HCT116 (cell line): ENCODE measurements at places on chromosomes 12 and 14. TPM values are rescaled to one million over a fixed set of nuclear protein-coding genes. Genes with fewer than 3 reads are reported as not detected.

Gene SLC15A5
- total RNA-seq, result not detected

Gene RGS6
- 4.7 TPM for total RNA-seq

Gene ACSM4
- not detected for total RNA-seq

- no peaks in the 10 kb centered on the region for H3K27me3 ChIP-seq
- no peak overlapping the region for H3K4me3 ChIP-seq
- H3K27ac ChIP-seq, result no peak overlapping the region
Measured at GRCh38 chr12:82593901-82594396, 92.8 kb upstream of the TMTC2 start.

- H3K4me1 ChIP-seq, result peaks cover 8% of the 10 kb centered on the region
- no peak overlapping the region for H3K27ac ChIP-seq
- H3K27me3 ChIP-seq, result no peaks in the 10 kb centered on the region
- H3K36me3 ChIP-seq, result peaks cover 2% of the 10 kb centered on the region; the same call in 1 of the 2 replicates
- no peak for DNase-seq
- H3K4me3 ChIP-seq, result no peak overlapping the region
Measured at GRCh38 chr12:54475537-54475936, 2.1 kb upstream of the GTSF1 start.

- H3K4me3 ChIP-seq, result no peak overlapping the region
- peaks cover 8% of the 10 kb centered on the region for H3K4me1 ChIP-seq
- no peak overlapping the region for H3K27ac ChIP-seq
- DNase-seq, result no peak
- no peaks in the 10 kb centered on the region for H3K36me3 ChIP-seq
Measured at GRCh38 chr12:113788020-113788856, 177.9 kb downstream of the RBM19 start.

DNA sequence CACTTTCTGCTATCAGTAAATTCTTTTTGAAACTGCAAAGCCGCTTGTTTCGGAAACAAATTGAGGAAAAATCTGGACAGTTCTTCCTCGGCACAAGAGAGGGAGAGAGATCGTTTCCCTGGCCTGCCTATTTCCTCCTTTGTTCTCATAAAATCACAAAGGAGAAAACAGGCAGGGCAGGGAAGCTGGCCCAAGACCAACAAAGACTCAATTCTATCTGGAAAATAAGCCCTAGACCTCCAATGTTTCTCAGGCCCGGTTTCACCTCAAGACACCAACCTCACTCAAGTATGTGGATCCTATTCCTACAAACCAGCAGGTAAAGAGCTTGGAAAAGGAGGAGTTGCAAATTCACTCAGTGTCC, 19.5 kb downstream of the DICER1 start:
- H3K36me3 ChIP-seq, result peaks cover 2% of the 10 kb centered on the region; the same call in 1 of the 2 replicates
- DNase-seq, result no peak
- H3K4me1 ChIP-seq, result no peaks in the 10 kb centered on the region
- H3K27me3 ChIP-seq, result no peaks in the 10 kb centered on the region
- no peak overlapping the region for H3K4me3 ChIP-seq
- no peak overlapping the region for H3K27ac ChIP-seq

DNA sequence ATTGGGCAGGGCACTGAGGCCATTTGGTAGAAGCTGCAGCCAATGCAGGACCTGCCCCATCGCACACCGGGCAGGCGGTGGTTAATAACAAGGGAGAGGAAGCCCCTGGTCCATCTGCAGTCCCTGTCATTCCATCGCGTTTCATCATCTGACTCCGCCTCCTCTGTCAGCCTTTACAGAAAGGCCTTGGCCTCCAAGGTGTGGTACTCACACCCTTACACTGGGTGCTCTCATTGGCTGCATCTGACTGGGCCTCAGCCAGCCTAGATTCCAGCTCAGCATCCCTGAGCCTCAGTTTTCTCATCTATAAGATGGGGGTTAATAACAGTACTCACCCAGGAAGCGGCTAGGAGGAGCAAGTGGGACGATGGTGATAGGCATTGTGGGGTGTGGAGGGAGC, 14.7 kb upstream of the HHIPL1 start:
- peak; percentile 10 for DNase-seq
- no peak overlapping the region for H3K4me3 ChIP-seq
- no peak overlapping the region for H3K27ac ChIP-seq
- H3K4me1 ChIP-seq, result peaks cover 15% of the 10 kb centered on the region
- H3K27me3 ChIP-seq, result no peaks in the 10 kb centered on the region
- no peaks in the 10 kb centered on the region for H3K36me3 ChIP-seq

DNA sequence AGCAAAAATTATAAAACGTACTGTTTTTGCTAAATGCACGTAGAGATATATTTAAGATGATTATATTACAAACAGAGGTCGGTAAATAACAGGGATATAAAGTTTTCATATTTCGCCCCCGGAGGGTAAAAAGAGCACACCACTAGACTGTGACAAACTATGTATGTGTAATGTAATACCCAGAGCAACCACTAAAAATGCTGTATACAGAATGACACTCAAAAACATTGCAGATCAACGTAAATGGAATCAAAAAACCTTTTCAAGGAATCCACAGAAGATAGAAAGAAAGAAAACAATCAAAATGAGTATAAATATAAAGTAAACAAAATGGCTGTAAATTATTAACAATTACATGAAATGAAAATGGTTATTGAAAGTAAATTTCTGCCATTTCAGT, 37.6 kb upstream of the PRB4 start:
- H3K4me3 ChIP-seq, result no peak overlapping the region
- no peaks in the 10 kb centered on the region for H3K4me1 ChIP-seq
- H3K36me3 ChIP-seq, result no peaks in the 10 kb centered on the region

- H3K4me3 ChIP-seq, result no peak overlapping the region
- H3K36me3 ChIP-seq, result no peaks in the 10 kb centered on the region
- H3K27me3 ChIP-seq, result no peaks in the 10 kb centered on the region
- peak; percentile 77 for DNase-seq
- H3K27ac ChIP-seq, result no peak overlapping the region
Measured at GRCh38 chr12:27821259-27821973, 41.4 kb upstream of the MANSC4 start.

GRCh38 chr14:50006141-50006540, 110.2 kb downstream of the VCPKMT start:
- H3K4me3 ChIP-seq, result no peak overlapping the region
- peaks cover 69% of the 10 kb centered on the region for H3K4me1 ChIP-seq
- H3K36me3 ChIP-seq, result no peaks in the 10 kb centered on the region
- no peak overlapping the region for H3K27ac ChIP-seq

DNA sequence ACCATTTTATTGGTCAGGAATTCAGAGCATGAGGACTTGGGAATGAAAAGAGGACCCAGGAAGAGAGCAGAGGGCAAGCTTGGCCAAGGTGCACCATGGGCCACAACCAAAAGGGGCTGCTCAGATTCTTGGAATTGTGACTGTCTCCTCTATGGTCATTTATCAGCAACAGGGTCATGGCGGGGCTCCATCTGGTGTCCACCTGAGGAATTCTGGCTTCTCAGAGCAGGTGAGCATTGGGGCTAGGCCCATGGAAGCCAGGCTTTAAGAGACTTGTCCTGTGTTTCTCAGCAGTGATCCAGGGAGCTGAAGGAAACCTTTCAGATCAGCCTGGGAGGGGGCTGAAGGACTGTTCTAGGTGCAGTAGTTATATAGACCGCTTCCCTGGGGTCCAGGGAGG, 2.6 kb upstream of the RIN3 start:
- DNase-seq, result peak; percentile 51
- H3K4me1 ChIP-seq, result peaks cover 42% of the 10 kb centered on the region
- no peaks in the 10 kb centered on the region for H3K27me3 ChIP-seq

GRCh38 chr12:132279184-132279889, 50.1 kb downstream of the GALNT9 start:
- no peak overlapping the region; the same call in 1 of the 2 replicates for H3K27ac ChIP-seq
- H3K4me1 ChIP-seq, result peaks cover 23% of the 10 kb centered on the region
- H3K36me3 ChIP-seq, result no peaks in the 10 kb centered on the region
- H3K4me3 ChIP-seq, result no peak overlapping the region

GRCh38 chr12:67535971-67536370, 112.6 kb upstream of the DYRK2 start:
- no peaks in the 10 kb centered on the region for H3K36me3 ChIP-seq
- H3K4me3 ChIP-seq, result no peak overlapping the region
- H3K27me3 ChIP-seq, result no peaks in the 10 kb centered on the region
- no peaks in the 10 kb centered on the region for H3K4me1 ChIP-seq

GRCh38 chr12:98453070-98453469, 62.3 kb upstream of the TMPO start:
- H3K27ac ChIP-seq, result no peak overlapping the region
- no peaks in the 10 kb centered on the region for H3K27me3 ChIP-seq
- DNase-seq, result no peak
- no peaks in the 10 kb centered on the region for H3K36me3 ChIP-seq
- H3K4me1 ChIP-seq, result no peaks in the 10 kb centered on the region

DNA sequence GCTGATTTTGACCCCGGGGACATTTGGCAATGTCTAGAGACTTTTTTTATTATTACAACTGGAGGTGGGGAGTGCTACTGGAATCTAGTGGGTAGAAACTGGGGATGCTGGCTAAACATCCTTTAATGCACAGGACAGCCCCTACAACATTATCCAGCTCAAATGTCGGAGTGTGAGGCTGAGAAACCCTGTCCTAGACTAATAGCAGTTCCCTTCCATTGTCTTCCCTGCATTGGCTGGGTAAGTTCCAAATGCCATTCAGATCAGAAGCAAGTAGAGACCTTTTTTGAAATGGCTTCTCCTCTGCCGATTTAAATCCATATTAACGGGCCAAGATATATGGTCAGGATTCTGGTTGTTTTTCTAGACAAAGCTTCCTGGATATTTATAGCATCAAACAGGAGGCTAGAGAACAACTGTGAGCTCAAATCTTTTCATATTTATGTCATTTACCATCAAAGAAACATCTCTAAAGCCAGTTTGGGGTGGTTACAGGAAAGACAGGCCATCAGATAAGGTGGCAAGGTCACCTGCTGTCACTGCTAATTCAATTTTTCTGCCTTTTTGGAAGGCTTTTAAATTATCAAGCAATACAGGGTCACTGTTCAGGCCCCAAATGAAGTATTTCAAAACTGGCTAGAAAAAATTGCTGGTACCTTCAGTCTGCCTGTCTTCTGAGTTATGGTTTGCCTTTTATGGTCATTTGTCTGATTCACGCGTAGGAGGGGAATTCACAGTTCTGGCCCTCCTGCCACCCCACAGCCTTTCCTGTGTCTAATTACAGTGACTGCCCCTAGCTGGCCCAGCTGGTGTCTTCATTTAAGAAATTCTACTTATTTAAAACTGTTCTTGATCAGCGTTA, 20.1 kb upstream of the AKAP5 start:
- no peak overlapping the region for H3K4me3 ChIP-seq
- peaks cover 4% of the 10 kb centered on the region; the same call in 1 of the 2 replicates for H3K4me1 ChIP-seq
- no peak for DNase-seq
- H3K27me3 ChIP-seq, result no peaks in the 10 kb centered on the region

- DNase-seq, result no peak
- H3K4me3 ChIP-seq, result no peak overlapping the region
- H3K36me3 ChIP-seq, result no peaks in the 10 kb centered on the region
- H3K4me1 ChIP-seq, result peaks cover 27% of the 10 kb centered on the region
- H3K27me3 ChIP-seq, result no peaks in the 10 kb centered on the region
- no peak overlapping the region for H3K27ac ChIP-seq
Measured at GRCh38 chr12:55746174-55746912, 3.4 kb downstream of the GDF11 start.

DNA sequence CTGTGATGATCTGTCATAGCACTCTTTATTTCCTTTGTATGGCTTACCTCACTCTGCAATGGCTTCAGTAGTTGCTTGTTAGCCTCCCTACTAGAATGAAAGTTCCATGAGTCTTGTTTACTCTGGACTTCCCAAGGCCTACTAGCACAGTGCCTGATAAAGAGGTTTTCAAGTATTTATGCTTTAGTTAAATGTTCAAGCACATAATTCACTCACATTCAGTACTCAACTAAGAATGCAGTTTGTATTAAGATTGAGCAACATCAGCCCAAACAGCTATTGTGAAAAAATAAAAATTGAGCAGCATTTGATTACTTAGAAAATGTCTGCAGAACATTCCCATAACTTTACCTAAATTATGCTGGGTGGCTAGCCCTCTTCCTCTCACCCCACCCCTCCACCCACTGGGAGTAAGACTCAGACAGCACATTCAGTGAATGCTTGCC, 158.9 kb upstream of the AMIGO2 start:
- H3K4me3 ChIP-seq, result no peak overlapping the region
- no peak for DNase-seq
- peaks cover 2% of the 10 kb centered on the region for H3K4me1 ChIP-seq
- H3K27ac ChIP-seq, result no peak overlapping the region

- no peaks in the 10 kb centered on the region for H3K36me3 ChIP-seq
- no peaks in the 10 kb centered on the region for H3K27me3 ChIP-seq
- H3K4me1 ChIP-seq, result no peaks in the 10 kb centered on the region
- H3K27ac ChIP-seq, result no peak overlapping the region
- DNase-seq, result no peak
- H3K4me3 ChIP-seq, result no peak overlapping the region
Measured at GRCh38 chr14:101721951-101722661, 39.4 kb upstream of the PPP2R5C start.

DNA sequence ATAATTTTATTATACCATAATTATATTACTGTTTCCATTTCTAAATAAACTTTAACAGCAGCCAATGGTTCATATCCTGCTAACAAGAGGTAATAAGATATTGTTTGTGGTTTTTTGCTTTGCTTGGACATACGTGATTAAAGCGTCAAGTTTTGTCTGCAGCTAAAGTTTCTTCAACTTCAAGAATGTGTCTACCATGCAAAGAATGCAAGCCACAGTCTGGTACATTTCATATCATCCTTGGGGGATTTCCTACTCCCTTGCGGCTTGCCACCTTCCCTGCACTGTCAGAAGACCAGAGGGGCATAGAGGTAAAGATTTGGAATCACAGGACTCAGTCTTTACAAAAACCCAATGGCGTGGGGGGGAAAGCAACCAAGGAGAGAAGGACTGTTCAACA, 125.2 kb downstream of the MED13L start:
- no peak overlapping the region for H3K4me3 ChIP-seq
- no peaks in the 10 kb centered on the region for H3K36me3 ChIP-seq
- H3K4me1 ChIP-seq, result peaks cover 11% of the 10 kb centered on the region
- DNase-seq, result no peak
- no peak overlapping the region for H3K27ac ChIP-seq

DNA sequence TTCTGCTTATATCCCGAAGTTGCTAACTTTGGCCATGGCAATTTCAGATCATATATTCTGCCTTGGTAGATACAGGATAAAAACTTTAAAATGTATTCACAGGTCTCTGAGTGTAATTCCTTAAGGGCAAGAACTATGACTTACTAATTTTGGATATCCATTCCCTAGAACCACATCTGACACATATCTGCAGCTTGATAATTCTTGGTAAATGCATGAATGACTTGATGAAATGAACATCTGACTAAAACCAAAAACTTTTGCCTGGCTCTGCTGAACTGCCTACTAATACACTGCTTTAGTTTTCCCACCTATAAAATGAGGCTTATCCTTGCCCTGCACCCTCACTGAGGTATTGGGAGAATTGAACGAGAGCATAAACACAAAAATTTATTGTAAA, 32.2 kb downstream of the SLC25A21 start:
- no peak overlapping the region for H3K27ac ChIP-seq
- H3K4me3 ChIP-seq, result no peak overlapping the region
- no peaks in the 10 kb centered on the region for H3K4me1 ChIP-seq
- DNase-seq, result no peak
- H3K36me3 ChIP-seq, result no peaks in the 10 kb centered on the region
